ENCODE measurements at places on chromosomes 16 and 17. TPM values are rescaled to one million over a fixed set of nuclear protein-coding genes. Genes with fewer than 3 reads are reported as not detected.

The DPEP3 gene
- polyA plus RNA-seq, result not detected

The ORMDL3 gene
- 119 TPM for polyA plus RNA-seq

DNA sequence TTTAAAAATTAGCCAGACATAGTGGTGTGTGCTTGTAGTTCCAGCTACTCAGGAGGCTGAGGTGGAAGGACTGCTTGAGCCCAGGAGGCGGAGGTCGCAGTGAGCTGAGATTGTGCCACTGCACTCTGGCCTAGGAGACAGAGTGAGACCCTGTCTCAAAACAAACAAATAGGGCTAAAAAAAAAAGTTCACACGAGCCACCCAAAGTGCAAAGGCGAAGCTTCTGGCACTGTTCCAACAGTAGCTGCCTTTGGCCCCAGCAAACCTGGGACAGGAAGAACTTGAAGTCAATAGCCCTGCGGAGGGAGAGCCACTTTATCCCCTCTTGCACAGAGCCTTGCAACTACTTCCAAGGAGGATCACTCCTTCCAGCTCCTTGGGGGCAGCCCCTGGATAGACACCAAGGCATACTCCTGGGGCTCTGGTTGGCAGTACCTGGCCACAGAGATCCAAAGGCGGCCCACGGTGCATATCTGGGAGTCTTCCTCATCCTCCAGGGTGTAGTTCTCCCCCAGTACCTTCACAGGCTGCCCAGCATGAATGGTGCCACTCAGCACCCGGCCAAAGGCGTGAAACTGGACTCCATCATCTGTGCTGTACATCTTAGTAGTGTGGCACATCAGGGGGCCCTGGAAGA lies 14.7 kb downstream of the HIGD1B start:
- no peak for DNase-seq

- DNase-seq, result no peak
Observed at GRCh38 chr16:1510941-1511351, 17.8 kb downstream of the TELO2 start.

DNA sequence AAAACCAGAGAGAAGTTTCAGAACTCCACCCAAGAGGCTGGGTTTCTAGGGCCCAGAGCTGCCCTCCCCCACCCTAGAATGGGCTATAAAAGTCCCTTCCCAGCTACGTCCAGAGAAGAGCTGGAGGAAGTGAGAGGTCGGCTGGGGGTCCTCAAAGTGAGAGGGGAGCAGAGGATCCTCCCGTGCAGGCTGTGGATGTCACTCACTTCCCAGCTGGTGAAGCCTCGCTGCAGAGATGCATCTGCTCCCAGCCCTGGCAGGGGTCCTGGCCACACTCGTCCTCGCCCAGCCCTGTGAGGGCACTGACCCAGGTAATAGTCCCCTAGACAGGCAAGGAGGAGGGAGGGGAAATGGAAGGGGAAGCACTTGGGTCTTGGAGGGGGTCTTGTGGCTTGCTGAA lies at the start of gene EPX:
TSS of gene EPX (plus strand) at position 115 of the 400 bp plus-strand sequence. CDS start at position 236, 121 bp downstream.
- no peak for DNase-seq

All from CD4-positive, CD25-positive, alpha-beta regulatory T cell (primary cell).